ENCODE measurements at places on chromosomes 13 and 19.

- DNase-seq = no peak
Measured at GRCh38 chr13:95452375-95452774, 100.1 kb upstream of the CLDN10 start.

DNA sequence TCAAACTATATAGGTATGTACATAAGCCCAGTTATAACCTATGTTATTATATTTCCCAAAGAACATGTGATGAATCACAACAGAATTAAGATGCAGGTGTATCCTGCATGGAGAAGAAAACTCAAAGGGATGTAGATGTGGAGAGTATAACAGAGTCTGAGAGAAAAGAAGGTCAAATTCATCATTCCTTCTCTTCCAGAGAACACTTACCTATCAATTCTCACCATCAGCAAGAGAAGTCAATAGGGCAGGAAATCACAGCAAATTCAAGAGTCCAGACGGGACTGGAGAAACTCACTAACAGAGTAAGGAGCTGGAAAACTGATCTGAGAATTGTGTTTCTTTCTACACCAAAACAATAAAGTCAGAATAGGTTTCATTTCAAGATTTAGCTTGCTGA lies 28.4 kb downstream of the DIAPH3 start:
- no peak for DNase-seq

- no peak for DNase-seq
Measured at GRCh38 chr13:32002873-32003272, 28.7 kb upstream of the FRY start.

- DNase-seq = no peak
Measured at GRCh38 chr13:69601661-69602060, 506.0 kb upstream of the ATXN8OS start.

DNA sequence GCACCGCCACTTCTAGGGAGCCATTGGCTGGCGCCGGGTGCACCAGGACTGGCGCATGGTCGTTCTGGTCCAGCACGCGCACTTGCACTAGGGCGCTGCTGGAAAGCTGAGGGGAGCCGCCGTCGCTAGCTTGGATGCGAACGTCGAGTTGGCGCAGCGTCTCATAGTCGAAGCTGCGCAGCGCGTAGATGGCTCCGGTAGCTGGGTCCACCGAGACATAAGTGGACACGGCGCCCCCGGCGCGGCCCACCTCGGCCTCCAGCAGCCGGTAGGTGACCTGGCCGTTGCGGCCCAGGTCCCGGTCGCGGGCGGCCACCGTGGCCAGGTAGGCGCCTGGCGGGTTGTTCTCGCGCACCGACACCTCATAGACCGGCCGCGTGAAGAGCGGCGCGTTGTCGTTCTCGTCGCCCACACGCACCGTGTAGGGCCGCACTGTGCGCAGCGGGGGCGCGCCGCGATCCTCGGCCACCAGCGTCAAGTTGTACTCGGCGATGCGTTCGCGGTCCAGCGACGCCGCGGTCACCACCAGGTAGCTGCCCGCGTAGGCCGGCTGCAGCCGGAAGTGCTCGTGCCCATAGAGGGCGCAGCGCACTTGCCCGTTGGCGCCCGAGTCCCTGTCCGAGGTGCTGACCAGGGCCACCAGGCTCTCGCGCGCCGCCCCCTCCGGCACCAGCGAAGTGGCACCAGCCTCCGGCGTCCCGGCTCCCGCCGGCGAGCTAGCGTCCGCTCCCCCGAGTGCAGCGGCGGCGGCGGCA lies 1.7 kb downstream of the PCDH8 start:
- DNase-seq = no peak

DNA sequence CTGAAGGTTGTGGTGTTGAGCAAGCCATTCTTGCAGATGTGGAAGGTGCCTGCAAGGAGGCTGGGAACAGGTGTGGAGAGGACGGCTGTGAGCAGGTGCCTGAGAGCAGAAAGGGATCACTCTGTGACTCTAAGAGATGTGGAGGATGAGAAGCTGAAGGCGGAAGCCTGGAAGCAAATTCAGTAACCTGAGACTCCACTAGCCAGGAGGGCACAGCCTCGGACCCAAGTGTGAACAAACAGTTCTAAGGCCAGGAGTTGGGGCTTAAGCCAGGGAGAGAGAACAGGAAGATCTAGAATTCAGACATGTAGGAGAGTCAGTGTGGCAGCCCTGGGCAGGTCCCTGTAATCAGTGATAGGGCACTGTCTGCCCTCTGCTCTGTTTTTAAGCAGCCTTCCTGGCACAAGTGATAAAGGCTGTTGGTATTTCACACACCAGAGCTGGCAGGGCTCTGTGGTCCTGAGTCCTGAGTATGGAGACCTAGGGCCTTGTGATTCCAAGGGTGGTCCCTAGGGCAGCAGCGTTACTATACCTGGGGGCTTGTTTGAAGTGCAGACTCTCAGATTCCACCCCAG lies 131.3 kb downstream of the SLC7A1 start:
- DNase-seq = no peak

- no peak for DNase-seq
Measured at GRCh38 chr13:86877441-86877840, 793.7 kb upstream of the SLITRK5 start.

DNA sequence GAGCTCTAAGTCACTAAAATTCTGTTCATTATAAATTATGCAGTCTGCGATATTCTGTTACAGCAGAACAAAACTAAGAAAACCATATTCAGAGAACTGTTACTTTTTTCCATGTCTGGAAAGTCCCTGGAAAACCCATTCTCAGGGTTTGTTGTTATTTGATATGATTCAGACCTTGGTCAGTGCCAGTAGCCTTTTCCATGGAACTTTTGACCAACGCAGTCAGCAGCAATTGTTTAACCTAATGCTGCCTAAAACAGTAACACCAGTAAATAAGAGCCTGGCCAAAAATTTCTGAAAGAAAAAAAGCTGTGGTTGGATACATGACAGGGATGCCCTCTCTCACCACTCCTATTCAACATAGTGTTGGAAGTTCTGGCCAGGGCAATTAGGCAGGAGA lies 402.7 kb downstream of the TBC1D4 start:
- no peak for DNase-seq

GRCh38 chr19:33697766-33698165 lies 76.0 kb downstream of the CHST8 start:
- DNase-seq = no peak

DNA sequence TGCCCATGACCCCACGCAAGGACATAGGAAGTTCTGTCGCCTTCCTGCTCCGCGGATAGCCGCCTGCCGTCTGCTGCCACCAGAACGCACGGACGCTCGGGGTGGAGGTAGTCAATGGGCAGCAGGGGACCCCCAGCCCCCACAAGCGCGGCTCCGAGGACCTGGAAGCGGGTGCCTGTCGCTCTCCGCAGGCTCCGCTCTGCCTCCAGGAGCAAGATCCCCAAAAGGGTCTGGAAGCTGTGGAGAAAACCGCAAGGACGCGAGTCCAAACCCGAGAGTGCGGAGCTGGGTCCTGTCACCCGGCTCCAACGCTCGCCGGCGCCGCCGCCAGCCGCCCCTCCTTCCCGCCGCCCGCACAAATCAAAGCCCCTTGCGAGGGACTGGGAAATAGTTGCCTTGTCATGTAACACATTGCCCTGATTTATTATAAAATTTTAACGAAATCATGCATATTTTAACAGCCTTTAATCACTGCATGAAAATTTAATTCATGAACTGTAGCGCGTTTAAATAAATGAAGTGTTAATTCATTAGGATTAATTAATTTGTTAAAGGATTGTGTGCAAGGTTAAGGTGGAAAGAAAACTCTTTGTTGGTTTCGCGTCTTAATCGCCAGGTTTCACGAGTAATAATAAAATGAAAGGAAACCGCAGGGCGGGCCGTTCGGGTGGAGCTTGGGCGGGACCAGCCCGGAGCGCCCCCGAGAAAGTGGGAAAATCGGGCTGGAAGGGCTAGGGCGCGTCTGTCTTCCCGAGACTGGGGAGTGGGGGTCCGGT lies 5.5 kb upstream of the POU4F1 start:
- DNase-seq = no peak

- no peak for DNase-seq
Measured at GRCh38 chr19:670609-671075, 5.5 kb upstream of the FSTL3 start.

GRCh38 chr19:52613299-52613906 lies 24.8 kb downstream of the ZNF83 start:
- DNase-seq = no peak

DNA sequence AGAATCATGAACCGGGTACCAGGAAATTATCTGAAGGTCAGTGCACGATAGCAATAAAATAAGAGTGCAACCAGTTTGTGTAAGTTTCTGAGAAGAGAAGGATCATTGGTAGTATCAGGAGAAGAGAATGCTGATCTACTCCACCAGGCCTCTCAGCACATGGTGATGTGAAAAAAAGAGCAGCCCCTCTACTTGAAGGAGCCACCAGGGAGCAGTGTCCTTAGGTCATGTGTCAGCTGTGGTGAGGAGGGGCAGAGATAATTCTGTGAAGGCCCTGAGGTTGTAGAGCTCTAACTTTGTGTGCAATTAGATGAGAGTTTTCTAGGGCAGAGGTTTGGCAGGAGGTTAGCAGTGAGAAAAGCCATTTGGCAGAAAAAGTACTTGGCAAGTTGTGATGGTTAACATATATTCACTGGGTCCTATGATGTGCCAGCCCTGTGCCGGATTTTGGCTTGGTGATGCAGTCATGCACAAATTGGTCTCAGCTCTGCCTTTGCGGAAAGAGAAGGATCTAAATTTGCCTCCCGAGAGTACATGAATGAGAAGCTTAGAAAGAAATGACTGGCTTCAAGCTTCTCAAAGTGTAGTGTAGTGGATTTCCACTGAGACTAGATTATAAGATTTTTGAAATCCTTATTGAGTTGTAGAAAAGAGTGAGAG lies 19.2 kb upstream of the ZC3H13 start:
- no peak for DNase-seq

DNA sequence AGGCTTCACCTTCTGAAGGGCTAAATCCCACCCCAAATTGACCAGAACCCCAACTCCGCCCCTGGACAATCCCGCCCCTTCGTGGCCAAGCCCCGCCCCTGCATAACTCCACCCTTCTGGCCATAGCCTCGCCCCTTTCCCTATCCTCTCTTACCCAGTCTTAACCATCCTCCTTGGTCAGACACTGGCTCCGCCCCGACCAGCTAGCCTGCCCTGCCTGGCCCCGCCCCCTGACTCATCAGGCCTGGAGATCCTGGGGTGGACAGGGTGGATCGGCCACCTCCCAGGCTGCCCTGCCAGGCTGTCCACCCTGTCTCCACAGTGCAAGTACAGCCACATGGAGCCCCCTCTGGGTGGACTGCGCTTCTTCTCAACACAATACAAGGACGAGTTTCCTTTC lies 8.0 kb upstream of the ZNF358 start:
- DNase-seq = no peak

- DNase-seq = no peak
Measured at GRCh38 chr13:86765462-86765861, 905.7 kb upstream of the SLITRK5 start.

GRCh38 chr13:83666141-83666540 lies 216.1 kb downstream of the SLITRK1 start:
- no peak for DNase-seq

GRCh38 chr13:68834375-68834774 lies 1273.3 kb upstream of the ATXN8OS start:
- DNase-seq = no peak

DNA sequence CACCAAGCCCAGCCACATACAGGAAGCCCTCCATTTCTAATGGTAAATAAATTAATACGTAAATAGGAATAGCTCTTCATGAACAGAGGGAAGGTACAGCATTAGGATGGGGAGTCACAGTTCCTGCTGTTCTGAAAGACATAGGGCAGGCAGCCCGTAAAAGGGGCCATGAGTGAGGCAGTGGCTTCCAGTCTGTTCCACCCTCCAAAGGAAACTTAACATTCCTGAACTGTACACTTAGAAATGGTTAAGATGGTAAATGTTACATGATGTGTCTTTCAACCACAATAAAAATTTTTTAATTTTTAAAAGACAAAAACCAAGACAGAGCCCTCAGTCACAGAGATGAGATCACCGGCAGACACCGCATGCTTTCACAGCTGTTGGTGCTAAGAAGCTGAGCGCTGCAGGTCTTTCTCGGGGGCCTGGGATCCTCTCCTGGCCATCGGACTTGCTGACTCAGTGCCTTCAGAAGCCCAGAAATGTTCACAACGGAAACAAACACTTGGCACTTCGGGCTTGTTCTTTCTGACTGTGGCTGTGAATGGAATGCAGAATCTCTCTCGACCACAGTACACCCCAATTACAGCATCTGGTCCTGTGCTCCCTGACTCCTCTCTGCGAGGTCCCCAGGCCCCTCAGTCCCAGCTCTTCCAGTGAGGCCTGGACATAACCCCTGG lies 36.4 kb downstream of the EPS15L1 start:
- no peak for DNase-seq

GRCh38 chr13:89688918-89689317 lies 1658.6 kb upstream of the MIR17HG start:
- no peak for DNase-seq

- peak; percentile 5 for DNase-seq
Measured at GRCh38 chr13:46751811-46752635, 44.9 kb downstream of the ESD start.

DNA sequence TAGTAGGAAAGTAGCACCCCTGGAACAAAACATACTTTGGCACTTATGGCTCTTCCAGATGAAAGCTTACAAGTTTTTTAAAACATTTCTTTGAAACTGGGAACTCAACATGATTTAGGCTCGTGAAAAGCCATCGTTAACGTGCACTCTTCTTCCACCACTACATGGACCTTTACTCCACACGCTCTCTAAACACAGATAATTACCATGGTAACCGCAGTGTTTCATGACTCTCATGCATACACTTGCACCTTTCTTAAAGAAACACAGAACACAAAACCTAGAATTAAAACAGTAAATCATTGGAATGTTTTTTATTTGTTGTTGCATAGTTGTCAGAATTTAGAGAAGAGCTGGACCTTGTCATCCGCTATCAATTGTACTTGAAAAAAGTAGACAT lies 154.3 kb downstream of the FGF9 start:
- DNase-seq = no peak

DNA sequence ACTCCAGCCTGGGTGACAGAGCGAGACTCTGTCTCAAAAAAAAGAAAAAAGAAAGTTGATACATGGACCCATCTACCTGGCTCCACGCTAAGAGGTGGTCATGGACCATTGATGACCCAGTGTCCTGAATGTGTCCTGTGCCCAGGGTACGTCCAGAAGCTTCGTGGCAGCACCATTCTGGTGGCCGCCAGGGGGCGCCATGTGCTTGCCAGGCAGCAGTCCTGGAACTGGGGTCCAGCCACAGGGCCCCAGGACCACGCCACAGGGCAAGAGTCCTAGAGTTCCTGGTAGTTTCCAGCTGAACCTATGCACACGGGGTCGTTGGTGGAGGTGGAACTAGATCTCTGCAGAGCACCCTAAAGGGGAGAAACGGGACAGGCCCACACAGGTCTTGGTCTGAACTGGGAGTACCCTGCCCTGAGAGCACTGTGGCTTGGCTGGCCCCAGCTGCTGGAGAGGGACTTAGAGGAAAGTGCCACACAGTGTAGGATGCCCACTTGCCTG lies 19.9 kb upstream of the FBXO27 start:
- peak; percentile 36 for DNase-seq

DNA sequence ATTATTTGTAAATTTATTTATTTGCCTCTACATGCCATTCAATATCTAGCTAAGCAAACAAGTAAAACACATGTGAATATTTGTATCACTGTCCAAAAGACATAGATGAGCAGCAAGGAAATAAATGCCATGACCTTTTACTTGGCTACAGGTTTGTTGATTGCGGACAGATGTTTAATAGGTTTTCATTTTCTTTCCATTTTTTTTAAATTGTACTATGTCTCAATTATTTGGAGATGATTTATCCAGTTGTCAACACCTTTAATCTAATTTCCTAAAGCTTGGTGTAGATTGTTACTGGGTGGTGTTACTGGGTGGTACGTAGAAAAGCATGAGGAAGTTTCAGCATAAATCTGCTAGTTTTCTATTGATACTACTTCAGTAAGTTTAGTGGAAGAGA lies 560.6 kb upstream of the SPRY2 start:
- DNase-seq = no peak

Data from activated naive CD4-positive, alpha-beta T cell (primary cell).